Pons (tissue), 1 donor: ENCODE measurements at places on chromosomes 12 and 14.

- no peak for DNase-seq
These were observed 230.0 kb downstream of the GLT1D1 start for GRCh38 chr12:129083121-129083840.

DNA sequence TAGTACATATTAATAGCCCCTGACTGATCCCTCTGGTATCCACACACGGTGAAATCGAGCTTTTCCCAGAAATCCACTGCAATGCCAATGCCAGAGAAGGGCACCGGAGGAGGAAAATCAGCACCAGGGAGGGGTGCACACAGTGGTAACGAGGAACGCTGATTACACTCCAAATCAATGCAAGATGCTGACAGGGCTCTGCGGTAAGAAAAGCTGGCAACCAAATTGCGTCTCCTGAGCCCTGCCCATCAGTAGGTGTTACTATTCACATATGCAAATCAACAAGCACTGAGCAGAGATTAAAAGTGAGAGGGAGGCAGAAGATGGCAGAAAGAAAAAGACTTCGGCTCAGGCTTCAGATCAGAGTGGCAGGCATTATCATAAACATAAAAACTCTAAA is 159.1 kb downstream of the RPS29 start:
- no peak for DNase-seq

DNA sequence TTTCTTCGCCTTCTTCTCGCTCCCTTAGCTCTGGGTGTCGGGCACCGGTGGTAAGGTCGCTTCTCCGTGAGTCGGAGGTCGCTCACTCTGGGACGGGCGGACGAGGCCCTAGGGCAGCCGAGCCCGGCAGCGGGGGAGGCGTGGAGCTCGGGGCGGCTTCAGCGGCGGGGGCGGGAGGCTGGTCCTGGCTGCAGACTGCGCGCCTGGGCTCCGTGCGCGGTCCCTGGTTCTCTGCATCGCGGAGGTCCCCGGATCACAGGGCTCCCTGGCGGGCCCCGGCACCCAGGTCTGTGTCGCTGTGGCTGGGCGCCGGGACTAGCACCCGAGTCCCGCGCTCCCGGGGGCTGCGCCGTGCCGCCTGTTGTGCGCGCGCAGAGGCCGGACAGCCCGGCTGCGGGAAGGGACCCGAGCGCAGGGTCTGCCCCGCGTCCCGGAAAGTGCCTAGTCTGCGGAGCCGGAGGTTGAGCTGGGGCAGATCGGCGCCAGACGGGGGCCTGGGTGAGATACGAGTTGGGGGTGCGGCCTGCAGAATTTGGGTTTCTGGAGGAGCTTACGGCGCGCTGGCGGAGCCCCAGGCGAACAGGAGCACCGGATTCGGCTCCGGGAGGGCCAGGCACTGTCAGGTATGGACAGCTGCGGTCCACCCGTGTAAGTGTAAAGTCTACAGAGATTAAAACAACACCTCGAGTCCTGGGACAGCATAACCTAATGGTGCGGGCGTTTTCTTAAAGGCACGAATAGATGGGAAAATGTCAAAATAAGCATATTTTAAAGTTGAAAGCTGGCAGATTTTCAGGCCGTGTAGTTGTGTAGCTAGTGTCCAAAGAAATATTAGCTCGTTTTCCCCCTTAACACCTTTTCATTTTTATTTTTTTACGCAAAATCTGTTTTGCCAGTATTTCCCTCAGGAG is 713 bp downstream of the FRMD6 start:
- DNase-seq, result peak; percentile 8

GRCh38 chr14:103052407-103052806 is 4.9 kb downstream of the CDC42BPB start:
- no peak for DNase-seq

DNA sequence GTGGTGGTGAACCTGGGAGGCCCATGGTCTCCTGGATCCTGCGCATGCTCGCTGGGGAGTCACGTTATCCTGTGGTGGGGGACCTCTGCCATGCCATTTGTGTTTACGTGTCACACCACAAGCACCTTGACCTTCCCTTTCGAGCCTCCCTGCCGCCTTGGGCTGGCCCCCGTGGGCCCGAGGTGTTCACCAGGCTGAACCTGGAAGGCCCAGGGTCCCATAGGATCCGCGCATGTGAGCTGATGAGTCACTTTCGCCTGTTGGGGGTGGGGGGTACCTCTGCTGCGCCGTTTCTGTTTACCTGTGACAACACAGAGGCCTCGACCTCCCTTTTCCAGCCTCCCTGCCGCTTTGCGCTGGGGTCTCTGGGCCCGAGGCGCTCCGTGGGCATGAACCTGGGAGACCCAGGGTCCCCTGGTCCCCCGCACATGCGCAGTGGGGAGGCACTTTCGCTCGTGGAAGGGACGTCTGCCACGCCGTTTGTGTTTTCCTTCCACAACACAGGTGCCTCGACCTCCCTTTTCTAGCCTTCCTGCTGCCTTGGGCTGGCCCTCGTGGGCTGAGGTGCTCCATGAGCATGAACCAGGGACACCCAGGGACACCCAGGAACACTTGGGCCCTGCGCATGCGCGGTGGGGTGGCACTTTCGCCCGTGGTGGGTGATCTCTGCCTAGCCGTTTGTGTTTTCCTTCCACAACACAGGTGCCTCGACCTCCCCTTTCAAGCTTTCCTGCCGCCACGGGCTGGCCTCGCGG is 334.1 kb downstream of the ALG10 start:
- DNase-seq, result no peak

- DNase-seq, result no peak
These were observed 35.6 kb downstream of the TMEM120B start for GRCh38 chr12:121748218-121748570.

DNA sequence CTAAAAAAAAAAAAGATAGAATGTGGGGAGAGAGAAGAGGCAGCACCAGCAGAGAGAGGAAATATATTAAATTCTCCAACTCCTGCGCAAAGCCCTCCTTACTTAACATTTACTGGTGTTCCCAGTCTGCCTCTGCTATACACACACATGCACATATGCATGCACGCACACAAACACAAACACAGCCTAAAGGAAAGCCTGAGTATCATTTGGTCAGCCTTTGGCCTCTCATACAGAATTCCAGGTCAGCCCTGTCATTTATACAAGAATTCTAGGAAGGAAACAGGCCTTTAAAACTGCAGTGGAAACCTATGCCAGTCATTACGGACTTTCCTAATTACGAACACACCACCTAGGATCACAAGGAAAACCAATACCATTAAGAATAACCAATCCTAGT is 269.4 kb downstream of the ITPR2 start:
- no peak for DNase-seq

DNA sequence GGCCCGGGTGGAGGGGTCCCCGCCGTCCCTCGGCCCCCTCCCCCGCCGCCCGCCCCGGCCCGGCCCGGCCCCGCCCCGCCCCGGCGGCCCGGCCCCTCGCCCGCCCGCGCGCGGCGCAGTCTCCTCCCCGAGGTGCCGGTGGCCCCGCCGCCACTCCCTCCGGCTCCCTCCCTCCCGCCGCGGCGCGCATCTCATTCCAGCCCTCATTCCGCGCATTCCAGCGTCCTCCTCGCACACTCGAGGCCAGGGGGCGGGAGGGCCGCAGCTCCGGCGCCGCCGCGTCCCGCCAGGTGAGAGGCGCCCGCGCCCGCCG is at the start of gene TEAD4:
TSS of gene TEAD4 (plus strand) at position 206 of the 313 bp plus-strand sequence.
- no peak for DNase-seq

DNA sequence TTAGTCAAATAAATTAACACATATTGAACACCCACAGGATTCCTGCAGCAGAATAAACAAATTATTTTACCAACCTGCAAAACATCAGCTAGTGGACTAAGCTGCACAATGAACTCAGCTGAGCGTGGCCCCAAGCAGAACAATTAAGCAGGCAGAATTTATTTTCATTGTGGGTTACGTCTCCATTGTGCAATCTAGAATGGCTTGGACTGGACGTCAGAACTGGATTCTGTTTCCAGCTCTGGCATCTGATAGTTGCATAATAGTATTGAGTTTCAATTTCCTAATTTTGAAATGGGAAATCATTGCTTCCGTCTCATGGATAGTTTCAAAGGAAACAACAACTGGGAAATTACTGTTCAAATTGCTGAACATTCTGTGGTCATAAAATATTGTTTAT is 35.5 kb upstream of the RERG start:
- no peak for DNase-seq

- no peak for DNase-seq
These were observed 129.9 kb upstream of the PDZRN4 start for GRCh38 chr12:41058266-41058665.

DNA sequence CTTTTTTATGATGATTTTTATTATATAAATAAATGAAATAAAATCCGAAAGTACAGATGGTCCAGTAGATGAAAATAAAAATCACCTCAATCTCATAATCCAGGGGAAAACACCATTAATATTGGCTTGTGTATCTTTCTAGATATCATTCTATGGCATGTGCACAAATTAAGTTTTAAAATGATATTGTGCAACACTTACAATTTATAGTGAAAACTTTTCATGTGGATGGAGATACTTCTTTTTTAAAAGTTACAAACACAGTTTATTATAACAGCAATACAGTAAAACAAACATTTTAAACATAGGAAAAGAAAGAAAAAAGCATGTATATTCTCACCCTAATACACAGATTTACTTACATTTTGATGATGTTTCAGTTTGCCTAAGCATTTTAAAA is 98.9 kb upstream of the RMST start:
- no peak for DNase-seq

- no peak for DNase-seq
These were observed 19.6 kb upstream of the PPP1R13B start for GRCh38 chr14:103867020-103867419.

GRCh38 chr14:75283833-75284563 is 5.4 kb downstream of the FOS start:
- no peak for DNase-seq

GRCh38 chr14:60233251-60233650 is 15.8 kb upstream of the PPM1A start:
- no peak for DNase-seq

- no peak for DNase-seq
These were observed 27.6 kb downstream of the BICD1 start for GRCh38 chr12:32134101-32134888.

DNA sequence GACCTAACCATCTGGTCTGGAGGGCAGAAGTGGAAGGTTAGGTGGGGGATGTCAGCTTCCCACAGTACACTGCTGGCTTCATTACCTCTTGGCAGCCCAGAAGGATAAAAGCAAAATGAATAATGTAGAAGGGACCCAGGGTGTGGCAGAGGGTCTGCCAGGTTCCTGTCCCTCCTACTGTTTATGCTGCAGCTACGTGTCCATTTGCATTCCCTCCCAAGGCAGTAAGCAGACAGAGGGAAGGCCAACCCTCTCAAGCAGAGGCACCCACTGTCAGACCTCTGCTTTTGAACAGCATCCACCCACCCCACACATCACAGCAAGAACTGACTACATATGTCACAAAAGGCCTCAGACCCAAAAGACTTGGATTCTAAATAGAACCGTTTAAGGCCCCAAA is 19.4 kb downstream of the MAX start:
- no peak for DNase-seq

GRCh38 chr14:50389668-50390441 is 6.8 kb downstream of the CDKL1 start:
- no peak for DNase-seq

GRCh38 chr14:80981156-80981555 is 25.7 kb downstream of the TSHR start:
- no peak for DNase-seq

DNA sequence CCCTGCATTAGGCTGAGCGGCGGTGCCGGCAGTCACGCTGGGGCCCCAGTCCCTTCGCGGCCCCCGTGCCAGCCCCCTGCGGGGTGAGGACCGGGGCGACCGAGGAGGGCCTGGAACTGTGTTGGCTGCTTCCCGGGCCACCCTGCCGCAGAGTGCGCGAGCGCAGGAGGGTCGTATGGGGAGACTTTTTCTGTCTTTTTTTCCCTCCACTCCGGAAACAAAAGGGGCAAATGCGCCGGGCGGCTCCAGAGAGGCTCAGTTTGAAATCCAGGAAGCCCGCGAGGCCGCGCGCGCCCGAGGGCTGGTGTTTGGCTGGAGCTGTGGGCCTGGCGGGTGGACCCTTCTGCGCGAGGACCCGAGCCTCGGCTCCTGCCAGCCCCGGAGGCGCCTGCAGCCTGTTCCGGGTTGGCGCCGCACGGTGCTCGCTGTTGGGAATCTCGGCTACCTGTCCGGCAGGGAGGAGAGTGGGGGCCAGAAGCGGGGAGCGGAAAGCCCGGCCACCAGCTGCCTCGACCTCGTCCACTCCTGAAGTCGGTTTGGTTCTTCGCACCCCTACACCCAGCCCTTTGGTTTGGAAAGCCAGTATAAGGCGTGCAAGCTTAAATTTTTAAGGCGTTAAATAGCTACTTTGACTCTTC is 638 bp downstream of the PLEKHG3 start:
- no peak for DNase-seq

- no peak for DNase-seq
These were observed 90.9 kb downstream of the BMP4 start for GRCh38 chr14:53865711-53866110.

DNA sequence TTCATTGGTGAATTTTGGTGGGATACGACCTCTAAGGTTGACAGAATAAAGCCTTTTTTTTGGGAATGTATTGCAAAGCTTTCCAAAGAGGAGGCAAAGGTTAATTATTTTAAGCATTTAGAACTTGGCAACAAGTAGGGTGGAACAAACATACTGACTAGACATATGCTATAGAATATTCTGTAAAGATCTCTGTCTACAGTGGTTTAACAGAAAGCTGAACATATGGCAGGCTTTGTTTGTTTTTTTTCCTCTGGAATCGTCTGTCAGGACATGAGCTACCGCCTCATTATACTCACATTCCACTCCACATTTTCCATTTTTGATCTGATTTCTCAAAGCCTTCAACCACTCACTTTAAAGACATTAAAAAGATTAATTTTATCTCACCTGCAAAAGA is 153.4 kb upstream of the PELI2 start:
- DNase-seq, result no peak

GRCh38 chr14:93981316-93982229 is 5.2 kb upstream of the ASB2 start:
- DNase-seq, result no peak

DNA sequence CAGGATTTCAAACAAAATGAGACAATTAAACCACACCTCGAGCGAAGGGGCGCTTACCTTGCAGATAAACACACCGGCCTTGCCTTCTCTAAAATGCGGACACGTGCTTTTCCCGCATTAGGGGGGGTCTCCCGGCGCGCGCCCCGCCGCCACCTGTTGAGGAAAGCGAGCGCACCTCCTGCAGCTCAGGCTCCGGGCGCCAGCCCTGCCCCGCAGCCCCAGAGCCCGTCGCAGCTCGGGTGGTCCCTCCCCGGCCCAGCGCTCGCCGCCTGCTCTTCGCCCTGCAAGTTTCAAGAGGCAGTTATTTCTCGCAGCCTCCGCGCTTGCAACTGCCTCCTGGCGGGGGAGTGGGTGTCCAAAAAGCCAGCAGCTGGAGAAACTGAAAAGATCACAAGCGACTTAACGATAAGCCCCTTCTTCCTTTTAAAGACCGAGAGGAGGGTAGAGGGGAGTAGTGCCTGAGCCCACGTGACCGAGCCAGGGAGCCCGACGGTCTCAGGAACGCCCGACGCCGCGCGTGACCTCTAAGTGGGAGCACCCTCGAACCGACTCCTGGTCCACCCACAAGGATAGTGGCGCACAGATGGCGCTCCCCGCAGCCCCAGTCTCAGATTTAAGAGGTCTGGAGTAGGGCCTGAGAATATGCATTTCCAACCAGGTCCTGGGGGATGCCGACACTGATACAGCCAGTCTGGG is at the start of gene ESR2:
TSS of gene ESR2 (minus strand) at position 396 of the 696 bp plus-strand sequence. CDS start 11,386 bp downstream, outside the sequence.
- no peak for DNase-seq

GRCh38 chr12:18684430-18684829 is 53.4 kb downstream of the PLCZ1 start:
- no peak for DNase-seq

GRCh38 chr12:119340578-119340977 is 6.0 kb downstream of the CCDC60 start:
- DNase-seq, result no peak

- no peak for DNase-seq
These were observed 71.1 kb upstream of the SOX5 start for GRCh38 chr12:24020397-24021163.

- DNase-seq, result no peak
These were observed 58.3 kb downstream of the ATP2A2 start for GRCh38 chr12:110339184-110339952.
